NK-92 treated with Interleukin-12 subunit alpha and Interleukin-12 subunit beta, amount 100 ng/mL, for 24 hours (cell line): ENCODE measurements at places on chromosomes 13 and 19.
A peak's percentile ranks its signal among the peaks of the same experiment; 100 is the strongest.

DNA sequence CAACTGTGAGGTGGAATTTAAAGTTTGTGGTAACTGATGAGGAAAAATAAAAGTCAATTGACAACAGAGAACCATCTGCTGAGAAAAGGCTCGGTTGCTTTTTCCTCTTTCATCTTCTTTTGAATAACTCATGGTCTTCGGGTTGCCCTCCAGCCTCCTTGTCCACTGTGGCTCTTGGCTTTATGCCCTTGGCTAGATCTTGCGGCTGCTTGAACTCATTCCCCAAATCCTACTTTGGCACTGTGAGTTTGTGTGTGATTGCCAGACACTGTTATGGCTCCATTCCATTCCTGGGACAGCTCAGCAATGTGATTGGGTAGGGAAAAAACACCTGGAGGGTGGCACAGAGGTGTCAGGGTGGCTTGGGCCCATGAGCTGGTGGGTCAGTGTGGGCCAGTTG lies 387.4 kb downstream of the DLEU7 start:
- DNase-seq = no peak

DNA sequence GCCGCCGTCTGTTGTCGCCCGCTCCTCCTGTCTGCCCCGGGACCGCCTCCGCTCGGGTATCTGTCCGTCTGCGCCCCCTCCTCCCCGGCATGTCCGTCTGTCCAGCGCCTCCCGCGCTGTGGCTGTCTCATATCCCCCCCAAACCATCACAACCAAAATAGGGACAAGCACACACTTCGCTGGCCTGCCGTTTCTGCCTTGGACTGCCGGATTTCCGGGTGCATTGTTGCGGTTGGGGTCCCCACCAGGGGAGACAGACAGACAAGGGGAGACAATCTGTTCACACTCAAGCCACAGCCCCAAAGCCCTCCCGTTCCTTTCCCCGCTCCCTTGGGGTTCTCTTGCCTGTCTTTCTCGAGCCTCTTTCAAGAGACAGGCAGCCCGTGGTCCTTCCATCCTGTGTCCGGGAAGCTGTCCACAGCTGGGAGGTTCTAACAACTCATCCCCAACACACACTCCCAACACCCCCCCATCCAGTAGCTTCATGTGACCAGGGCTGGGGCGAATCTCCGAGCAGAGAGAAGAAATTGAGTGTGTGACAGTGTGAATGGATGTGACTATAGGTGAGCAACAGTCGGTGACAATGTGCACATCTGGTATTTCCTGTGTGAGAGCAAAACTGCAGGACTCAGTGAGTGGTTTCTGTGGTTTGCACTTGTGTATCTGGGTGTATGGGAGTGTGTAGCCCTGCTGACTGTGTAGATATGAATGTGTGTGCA lies 16.5 kb upstream of the FOSB start:
- no peak for DNase-seq

DNA sequence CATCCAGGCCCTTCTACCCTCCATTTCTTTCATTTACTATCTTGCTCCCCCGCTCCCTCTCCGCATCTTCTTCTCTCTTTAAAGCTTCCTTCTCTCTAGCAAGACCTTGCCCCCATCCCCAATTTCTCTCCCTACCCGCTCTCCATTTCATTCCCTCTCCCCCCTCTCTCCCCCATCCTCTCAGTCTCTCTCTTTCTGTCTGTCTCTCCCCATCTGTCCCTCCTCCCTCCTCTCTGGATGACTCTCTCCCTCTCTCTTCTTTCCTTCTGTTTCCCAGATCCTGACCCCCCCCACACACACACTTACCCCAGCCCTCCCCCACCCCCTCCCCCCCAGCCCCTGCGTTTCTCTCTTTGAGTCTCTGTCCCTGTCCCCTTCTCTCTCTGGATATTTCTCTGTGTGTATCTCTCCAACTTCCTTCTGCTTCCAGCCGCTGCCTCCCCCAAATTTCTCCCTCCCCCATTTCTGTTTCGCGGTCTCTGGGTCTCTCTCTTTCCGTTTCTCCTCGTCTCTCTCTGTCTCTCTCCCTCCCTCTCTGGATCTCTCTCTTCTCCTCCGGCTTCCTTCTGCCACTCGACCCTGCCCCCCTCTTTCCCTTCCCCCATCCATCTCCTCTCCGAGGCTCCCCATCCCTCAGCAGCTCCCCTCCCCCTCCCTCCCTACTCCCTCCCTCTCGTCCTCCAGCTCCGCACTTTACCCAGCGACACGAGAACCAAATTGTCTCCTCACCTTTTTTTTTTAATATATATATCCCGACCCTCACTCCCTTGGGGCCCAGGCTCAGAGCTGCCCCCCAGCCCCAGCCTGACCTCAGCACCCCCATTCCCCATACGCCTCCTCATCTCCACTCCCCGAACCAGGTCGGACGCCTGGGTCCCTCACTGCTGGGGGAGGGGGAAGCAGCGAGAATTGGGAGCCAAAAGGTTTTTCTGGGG lies 3.6 kb upstream of the CACNG8 start:
- DNase-seq = no peak

DNA sequence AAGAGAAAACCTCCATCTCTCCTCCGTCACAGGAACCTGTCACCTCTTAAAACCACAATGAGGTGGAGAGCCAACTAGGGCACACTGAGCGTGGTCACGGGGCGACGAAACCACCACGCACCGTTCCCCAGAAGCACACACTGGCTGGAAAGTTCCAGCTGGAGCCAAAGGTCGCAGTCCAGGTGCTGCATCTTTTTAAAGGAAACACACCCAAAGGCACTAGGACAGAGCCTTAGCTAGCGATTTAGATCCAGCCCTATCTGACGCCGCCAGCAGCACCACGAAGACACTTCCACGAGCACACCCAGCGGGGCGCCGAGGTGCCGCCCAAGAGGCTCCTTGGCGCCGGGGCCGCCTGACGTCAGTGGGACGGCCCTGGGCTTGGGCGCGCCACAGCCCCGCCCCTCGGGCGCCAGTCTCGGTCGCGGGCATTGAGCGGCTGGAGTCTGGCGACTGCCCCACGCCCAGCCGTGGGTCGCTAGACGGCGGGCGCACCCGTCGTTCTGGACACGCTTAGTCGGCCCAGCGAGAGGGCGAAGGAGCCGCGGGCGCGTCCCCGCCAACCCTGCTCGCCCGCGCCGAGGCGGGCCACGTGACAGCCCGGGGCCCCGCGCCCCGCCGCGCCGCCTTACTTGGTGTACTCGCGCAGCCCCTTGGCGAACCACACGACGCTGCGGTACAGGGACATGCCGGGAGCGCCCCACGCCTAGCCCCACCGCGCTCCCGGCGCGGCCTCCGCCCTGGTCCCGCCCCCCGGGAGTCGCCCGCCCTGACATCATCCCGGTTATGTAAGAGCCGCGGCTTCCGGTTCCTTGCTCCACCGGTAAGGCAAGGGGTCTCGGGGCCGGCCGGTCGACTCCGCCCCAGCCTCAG lies at the start of gene DHRS12:
DHRS12 (minus strand) TSS at position 742 of the 873 bp plus-strand sequence. CDS start 4,504 bp downstream, outside the sequence.
- peak; percentile 88 for DNase-seq

GRCh38 chr13:44778761-44779484 lies 202.8 kb upstream of the TSC22D1 start:
- no peak for DNase-seq

GRCh38 chr13:110129076-110129475 lies 177.9 kb downstream of the COL4A1 start:
- no peak for DNase-seq

- no peak for DNase-seq
Measured at GRCh38 chr13:76836311-76836710, 49.9 kb downstream of the KCTD12 start.

DNA sequence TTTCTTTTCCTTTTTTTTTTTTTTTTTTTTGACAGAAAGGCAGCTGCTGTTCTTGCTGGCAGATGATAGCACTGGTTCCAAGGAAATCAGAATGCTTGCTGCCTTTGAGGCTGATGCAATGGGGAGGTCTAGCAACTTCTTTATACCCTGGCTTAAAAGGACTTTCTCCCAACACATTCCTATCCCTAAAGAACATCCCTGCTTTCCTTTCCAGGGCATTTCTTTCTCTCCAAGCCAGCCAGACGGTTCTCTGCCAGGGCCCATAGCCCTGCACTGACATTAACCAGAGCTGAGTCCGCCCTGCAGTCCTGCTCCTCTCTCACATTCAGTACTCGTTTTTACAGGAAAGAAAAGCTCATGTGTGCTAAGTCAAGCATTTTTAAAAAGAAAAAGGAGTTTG lies 133.9 kb upstream of the WASF3 start:
- DNase-seq = no peak

- DNase-seq = no peak
Measured at GRCh38 chr13:73684750-73685149, 449.5 kb downstream of the KLF12 start.

DNA sequence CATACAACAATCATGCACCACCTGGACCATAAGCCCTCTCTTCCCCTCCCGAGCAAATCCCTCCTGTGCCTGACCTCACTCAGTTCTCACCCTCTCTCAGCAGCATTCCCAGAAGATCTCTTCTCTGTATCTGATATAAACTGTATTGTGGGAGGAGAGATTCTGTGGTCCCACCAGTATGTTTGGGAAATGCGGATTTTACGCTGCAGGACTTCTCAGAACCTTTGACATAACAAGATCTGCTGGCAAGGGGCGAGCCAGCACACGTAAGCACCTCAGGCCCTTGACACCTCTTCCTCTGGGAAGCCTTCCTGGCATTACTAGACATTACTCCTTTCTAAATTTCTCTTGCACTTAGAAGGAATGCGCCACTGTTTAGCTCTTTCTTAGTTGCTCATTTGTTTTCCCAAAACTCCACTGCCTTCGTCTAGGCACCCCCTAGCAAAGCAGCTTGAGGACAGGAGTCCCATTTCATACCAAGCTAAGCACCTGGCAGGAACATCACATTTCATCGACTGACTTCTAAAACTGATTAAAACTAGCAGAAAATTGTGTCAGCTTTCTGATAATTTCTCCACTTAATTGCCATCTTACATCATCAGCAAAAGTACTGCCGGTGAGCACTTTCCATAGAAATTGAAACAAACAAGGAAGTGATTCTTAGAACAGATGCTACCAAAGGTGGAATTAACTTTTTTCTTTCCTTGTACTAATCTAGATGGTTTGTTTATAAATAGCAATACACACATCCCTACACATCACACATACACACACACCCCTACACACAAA lies 63.2 kb downstream of the CCDC70 start:
- no peak for DNase-seq

- no peak for DNase-seq
Measured at GRCh38 chr13:97329331-97329730, 104.6 kb upstream of the RAP2A start.

GRCh38 chr19:51824281-51825005 lies 29.5 kb downstream of the FPR3 start:
- DNase-seq = no peak

GRCh38 chr19:55637534-55637933 lies 3.3 kb upstream of the ZNF580 start:
- no peak for DNase-seq

GRCh38 chr19:4099041-4099764 lies 24.7 kb downstream of the MAP2K2 start:
- no peak for DNase-seq

- no peak for DNase-seq
Measured at GRCh38 chr13:111156421-111156820, 41.3 kb downstream of the ARHGEF7 start.

GRCh38 chr19:44988896-44989556 lies 12.2 kb upstream of the RELB start:
- peak; percentile 33 for DNase-seq

DNA sequence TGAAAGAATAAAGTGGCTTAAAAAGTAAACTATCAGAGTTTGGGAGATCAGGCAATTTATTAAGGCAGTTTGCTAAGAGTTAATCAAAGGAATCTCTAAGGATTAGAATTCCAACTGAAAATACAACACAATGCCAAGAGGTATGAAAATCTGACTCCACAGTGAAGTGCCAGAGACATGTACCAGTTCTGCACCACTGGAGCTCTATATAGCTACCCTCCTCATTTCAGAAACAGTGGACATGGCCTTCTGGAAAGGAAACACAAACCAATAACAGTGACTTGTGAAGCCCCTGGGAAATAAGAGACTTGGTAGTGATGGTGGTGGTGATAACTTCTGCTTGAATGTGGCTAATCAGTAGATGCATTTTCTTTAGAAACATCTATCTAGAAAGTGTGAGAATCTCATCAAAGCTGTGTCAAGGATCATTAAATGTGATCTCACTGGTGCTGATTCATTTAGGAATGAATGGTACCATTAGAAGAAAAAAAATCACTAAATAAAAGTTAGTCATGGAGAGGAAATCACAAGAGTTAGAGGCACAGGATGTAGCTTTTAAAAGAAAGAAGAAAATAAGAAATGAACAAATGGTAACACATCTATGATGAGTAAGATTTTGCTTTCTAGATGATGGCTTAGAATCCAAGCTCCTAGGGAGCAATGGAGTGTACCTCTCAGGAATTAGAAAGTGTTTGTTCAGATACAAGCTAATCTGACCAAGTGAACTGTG lies 20.1 kb upstream of the N4BP2L1 start:
- DNase-seq = no peak

DNA sequence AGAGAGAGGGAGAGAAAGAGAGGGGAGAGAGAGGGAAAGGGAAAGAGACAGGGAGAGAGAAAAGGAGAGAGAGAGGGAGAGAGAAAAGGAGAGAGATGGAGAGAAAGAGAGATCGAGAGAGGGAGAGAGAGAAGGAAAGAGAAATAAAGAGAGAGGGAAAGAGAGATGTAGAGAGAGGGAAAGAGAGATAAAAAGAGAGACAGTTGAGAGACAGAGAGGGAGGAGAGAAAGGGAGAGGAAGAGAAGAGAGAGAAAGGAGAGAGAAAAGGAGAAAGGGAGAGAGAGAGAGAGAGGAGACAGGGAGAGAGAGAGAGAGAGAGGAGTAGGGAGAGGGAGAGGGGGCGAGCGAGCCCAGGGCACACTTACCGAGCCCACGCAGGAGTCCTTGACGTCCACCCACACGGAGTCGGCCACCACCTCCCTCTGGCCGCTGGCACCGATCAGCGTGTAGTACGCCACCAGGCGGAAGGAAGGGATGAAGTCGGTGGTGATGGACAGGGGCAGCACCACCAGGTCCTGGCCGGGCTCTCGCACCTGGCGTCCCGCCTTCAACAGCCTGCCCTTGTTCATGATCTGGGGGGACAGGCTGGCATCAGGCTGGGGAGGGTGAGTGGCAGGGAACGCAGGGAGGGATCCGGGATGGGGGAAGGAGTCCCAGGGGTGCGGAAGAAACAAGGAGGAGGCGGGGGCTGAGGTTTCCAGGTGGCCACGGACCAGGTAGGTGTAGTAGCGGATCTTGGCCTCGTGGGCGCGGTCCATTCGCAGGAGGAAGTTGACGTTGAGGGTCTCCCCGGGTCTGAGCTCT lies 10.0 kb downstream of the C3 start:
- no peak for DNase-seq

GRCh38 chr13:43058831-43059230 lies 35.4 kb downstream of the DNAJC15 start:
- no peak for DNase-seq
